Activated CD8-positive, alpha-beta memory T cell treated with anti-CD3 and anti-CD28 coated beads, Interleukin-2, amount 50 U/mL, for 4 hours (primary cell): ENCODE measurements at places on chromosomes 12 and 14.
A peak's percentile ranks its signal among the peaks of the same experiment; 100 is the strongest.

- DNase-seq = no peak
Measured at GRCh38 chr12:18752280-18752920, 14.5 kb downstream of the CAPZA3 start.

GRCh38 chr14:72714094-72714493, 179.8 kb downstream of the DPF3 start:
- peak; percentile 37 for DNase-seq

- no peak for DNase-seq
Measured at GRCh38 chr14:89899917-89900663, 54.4 kb downstream of the EFCAB11 start.

DNA sequence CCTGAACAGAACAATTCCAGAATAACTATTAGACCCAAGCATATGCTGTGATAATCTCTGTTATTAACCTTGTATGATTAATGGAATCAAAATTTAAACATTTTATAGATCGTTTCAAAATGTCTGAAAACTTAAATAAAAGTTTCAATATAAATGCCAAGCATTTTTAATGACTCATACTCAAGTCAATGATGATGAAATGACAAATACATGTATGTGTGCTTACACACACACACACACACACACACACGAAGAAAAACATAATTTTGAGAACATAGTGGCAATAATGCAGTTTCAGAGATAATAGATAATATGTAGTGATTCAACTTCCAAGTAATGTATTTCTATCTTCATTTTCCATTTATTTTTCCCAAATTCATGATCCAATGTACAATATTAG, 384.9 kb upstream of the FOXG1 start:
- DNase-seq = no peak
